ENCODE measurements at places on chromosomes 3 and 15.

DNA sequence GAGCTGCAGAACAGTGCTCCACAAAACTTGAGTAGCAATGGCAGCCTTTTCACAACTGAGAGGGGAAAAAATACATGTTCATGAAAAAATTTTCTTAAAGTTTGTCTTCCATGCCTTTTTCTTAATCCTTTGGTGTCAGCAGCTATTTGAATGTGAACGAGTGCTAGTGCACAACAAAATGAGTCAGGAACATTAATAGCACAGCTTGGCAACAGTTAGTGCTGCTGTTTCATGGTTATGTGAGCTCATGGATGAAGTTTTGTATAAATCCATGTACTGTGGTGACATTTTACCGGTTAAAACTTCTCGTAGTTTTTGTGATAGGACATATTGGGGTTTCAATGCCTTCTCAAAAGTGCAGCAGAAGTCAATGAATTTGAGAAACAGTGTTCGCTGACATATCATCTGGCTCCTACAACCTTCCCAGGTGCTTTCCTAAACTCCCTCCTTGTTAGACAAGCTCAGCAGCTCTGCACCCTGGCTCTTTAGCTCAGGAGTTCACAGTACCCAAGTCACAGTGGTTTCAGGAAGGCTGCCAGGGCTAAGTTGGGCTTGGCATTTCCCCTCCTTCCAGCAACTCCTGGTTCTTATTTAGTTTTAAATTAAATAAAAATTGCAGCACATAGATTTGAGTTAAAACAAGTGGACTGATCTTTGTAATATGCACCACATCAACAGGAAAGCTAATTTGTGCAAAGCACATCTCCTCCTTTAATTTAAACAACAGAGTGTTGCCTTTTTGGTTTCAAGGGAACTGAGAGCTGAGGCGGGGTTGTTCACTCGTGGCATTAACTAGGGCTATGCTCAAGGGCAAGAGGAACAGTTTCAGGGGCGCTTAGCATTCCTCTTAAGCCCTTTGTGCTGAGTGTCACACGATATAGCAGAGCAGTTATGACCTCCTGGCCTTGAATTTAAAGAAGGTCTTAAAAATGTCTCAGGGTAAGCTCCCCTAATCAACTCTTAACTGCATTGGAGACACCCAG lies 362.8 kb downstream of the CHST2 start:
- DNase-seq: no peak

GRCh38 chr3:61901496-61901895 lies 340.1 kb downstream of the PTPRG start:
- no peak for DNase-seq

GRCh38 chr15:31307270-31308184 lies 19.1 kb upstream of the KLF13 start:
- no peak for DNase-seq

- no peak for DNase-seq
Observed at GRCh38 chr3:18544146-18544545, 119.0 kb upstream of the SATB1 start.

GRCh38 chr3:116314476-116314875 lies 130.8 kb downstream of the LSAMP start:
- no peak for DNase-seq

GRCh38 chr3:52109611-52110301 lies 44.5 kb downstream of the POC1A start:
- DNase-seq: no peak

DNA sequence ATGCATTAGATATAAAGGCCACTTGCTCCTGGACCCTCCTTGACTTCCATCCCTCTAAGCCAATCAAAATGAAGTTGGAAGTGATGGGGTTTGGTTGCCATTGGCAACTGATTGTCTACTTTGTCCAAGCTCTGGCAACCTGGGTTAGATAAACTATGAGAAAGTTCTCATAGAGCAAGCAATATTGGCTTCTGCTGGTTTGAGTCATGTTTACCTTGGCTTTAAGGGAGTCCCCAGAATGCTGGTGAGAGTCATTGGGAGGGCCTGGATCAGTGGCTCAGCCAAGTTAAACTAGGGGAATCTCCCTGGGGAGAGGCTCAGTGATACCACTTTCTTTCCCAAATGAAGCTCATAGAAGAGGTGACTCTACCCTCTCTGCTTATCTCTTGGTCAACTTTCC lies 176.3 kb upstream of the ROPN1 start:
- no peak for DNase-seq

GRCh38 chr3:115838786-115839185 lies 215.5 kb downstream of the GAP43 start:
- no peak for DNase-seq

GRCh38 chr3:77191640-77192039 lies 151.7 kb downstream of the ROBO2 start:
- no peak for DNase-seq

- no peak for DNase-seq
Observed at GRCh38 chr3:34919025-34919424, 720.3 kb upstream of the ARPP21 start.

DNA sequence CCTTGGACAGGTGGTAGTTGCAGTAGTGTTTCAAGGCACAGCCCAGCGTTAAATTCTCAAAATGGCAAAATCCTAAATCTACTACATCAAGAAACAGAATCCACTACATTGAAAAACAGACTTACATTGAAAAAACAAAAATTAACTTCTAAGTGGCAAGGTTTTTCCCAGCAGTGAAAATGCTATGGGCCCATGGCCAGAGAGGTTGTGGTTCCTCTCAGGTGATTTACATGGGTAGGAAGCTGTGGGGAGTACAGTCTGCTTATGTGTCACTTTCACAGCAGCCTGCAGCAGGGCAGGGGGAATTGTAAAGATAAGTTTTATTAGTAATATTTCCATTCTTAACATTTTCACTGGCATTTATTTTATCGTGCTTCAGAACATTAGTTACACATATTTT lies 24.9 kb downstream of the TTC14 start:
- no peak for DNase-seq

DNA sequence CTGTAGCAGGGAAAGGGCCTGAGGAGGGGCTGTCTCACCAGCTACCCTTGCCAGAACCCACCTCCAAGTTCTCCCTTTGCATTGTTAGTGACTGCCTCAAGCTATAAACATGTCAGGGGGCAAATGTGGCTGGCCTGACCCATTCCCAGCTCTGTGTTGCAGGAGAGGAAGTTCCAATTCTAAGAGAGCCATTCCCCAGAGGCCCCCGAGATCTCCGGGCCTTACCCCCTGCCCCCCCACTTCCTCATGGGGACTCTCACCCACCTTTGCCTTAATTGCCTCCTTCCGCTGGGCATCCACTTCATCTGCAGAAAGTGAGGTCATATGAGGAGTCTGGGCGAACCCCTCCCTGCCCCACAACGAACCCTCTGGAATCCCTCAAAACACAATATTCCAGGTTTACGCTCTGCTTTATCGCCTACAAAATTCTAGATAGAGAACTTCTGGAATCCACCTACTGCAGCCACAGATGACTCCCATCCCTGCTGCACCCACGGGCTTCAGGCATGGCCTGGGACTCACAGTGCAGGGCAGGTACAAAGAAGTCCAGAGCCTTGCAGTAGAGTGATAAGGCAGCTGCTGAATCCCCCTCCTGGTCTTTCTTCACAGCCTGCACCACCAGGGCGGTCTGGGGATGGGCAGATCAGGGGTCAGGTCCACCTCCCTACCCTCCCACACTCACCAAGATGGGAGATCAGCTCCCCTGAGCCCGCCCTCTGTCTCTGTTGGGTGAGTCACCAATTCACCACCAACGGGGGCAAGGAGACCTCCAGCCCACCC lies 4.0 kb downstream of the ULK3 start:
- no peak for DNase-seq

DNA sequence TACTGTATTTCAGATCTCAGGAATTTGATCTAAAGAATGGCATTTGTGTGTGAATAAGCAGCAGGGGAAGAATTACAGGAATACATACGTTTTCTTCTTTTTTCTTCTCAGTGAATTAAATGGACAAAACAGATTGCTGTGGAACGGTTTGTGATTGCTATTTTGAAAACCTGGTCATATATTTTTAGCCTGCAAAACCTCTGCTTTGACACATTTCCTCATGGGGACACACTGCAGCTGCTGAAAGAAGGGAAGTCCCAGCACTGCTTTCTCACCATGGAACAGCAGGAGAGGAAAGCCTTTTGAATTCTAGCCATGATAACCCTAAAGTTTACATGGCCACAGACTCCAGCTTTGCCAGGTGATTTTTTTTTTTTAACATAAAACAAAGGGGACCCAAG lies 315.0 kb downstream of the OXSM start:
- no peak for DNase-seq

GRCh38 chr3:64685800-64686445 lies 1.9 kb downstream of the ADAMTS9 start:
- peak; percentile 29 for DNase-seq

DNA sequence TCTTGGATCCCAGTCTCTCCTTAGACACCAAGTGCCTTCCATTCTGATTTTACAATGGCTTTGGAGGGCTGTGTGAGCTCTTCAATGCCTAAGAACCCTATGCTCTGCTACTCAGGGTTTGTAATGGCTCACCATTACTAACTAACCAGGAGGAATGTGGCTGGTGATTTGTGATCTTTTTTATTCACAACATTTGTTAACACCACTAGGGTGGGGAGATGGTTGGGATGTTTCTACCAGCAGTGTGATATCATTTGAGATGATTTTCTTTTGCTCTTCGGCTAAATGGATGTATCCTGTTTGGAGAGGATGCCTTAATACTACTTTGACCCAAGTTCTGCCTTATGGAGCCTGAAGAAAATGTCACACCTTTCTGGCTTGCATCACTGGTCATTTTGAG lies 226.9 kb downstream of the MFSD1 start:
- DNase-seq: no peak

DNA sequence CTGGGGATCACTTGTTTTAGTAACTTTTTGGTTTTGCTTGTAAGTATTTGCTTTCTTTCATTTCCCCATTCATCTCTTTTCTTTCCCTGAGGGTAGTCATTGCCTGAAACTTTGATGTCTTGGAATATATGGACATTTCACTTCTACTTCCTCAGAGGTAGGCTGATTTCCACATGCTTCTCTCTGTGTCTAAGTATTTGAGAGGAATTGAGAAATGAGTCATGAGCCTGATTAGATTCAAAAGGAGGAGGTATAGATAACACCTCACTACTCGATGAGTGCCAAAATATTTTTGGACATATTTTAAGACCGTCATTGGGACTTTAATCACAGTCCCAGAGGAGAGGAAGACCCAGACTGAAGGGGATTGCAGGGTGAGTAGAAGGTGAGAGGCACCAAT lies 480.1 kb upstream of the SGO1 start:
- no peak for DNase-seq

DNA sequence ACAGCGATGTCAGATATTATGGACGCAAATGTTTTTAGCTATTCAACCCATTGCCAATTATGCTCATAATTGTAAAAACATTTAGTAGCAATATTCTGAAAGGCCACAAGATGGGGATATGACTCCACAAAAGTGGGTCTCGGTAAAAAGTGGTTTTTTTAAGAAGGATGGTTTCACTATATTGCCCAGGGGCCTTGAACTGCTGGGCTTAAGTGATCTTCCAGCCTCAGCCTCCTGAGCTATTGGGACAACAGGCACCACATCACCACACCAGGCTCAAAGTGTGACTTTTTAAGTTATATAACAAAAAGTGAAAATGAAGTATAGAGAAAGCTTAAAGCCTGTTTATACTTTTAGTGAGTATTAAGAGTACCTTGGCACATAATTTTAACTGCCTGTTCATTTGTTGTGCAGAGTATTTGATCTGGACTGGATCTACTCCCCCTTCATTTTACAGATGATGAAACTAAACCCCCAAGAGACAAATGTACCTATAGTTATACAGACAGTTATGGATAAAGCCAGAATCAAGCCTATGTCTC lies 9.4 kb downstream of the NAA50 start:
- DNase-seq: peak; percentile 43

Data from NCI-H1105 (cell line).